Stimulated activated naive B cell treated with anti-CD40 and anti-IgM and Interleukin-4, amounts not matched to agents 10 μg/mL and 1 μg/mL and 100 μg/mL, for 72 hours (primary cell): ENCODE measurements at places on chromosomes 5 and 9.
A peak's percentile ranks its signal among the peaks of the same experiment; 100 is the strongest.

DNA sequence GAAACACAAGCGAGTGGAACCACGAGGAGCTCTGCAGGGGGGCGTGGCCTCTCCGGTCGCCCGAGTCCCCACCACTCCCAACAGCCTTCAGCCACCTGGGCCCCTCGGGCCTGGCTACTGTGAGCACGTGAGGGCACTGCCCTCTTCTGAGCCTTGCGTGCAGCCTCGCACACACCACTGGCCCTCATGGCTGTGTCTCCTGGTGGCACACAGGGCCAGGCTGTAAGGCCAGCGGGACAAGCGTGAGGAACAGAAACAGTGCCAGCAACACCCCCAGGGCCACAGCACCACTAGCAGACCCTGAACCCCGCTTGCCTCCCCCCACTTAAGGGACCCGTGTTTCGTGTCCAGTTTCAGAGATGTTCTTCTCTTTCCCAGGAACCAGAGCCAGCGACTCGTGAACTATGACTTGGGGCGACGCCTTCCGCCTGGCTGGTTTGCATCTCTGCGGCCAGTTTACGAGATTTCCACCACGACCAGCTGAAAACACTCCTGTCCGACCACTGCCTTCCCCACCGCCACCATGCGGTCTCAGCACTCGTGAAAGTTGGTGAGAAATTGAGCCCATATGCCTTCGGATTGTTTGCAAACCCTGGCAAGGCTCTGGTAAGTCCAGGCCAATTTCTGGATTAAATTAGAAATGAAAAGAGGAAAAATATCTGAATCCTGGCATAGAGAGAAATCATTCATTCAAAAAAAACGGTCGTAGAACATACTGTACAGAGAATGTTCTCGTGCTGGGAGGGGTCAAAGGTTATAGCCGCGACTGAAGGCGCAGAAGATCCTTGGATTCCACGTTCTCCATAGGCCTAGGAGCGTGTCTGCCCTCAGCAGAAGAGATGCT lies 135.6 kb downstream of the ZNF354C start:
- DNase-seq, result no peak

DNA sequence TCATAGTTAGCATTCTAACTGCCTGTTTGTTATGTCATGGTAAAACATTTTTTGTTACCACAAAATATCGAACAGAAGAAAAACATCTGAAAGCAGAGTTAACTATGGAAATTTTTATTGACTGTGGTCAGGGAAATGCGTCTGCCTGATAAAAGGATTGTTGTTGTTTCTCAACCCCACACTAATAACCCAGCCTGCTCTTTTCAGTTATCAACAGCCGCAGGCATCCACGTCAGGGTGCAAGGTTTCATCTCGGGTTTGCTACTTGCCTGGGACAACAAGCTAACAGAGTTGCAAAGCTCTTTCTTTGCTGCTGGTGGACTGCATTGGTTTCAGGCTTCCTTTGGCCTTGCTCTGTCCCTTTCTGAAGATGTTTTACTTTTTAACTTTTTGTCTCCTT lies 969.2 kb downstream of the CDH18 start:
- DNase-seq, result no peak

DNA sequence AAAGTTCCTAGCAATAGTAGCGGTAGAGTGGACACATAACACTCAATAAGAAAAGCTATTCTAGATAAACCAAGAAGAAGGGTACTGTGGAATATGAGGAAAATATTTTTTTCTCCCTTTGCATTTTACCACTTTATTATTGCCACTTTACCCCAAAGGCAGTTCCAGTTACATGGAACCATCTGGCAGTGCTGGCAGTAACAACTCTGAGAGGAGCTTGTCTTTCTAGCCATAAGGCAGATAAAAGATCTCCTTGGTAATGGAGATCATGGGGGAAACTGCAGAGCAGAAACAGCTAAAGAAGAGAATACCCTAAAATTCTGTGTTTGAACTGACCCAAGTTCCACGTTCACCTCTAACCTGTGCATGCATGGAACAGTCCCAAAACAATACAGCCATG lies 38.5 kb downstream of the UBTD2 start:
- DNase-seq, result no peak

DNA sequence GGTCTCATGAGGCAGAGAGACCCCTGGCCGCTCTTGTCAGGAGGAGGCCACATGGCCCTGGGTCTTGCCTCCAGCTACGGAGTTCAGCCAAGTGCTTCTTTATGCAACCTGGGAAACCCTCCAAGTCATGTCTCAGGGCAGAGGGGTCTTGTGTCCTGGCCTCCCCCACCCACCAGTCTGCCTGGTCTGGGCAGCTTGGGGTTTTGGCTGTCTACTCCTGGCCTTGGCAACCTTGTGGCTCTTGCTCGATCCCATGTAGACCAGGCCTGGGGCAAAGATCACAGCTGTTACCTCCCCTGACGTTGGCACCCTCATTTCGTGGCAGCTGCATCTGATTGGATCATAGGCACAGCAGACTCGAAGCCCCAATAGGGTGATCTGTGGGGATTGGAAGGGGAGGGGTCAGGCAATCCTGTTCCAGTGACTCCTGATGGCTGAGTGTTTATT lies 28.4 kb downstream of the JADE2 start:
- DNase-seq, result no peak

- DNase-seq, result no peak
Observed at GRCh38 chr9:82116556-82116955, 128.0 kb downstream of the SPATA31D1 start.

DNA sequence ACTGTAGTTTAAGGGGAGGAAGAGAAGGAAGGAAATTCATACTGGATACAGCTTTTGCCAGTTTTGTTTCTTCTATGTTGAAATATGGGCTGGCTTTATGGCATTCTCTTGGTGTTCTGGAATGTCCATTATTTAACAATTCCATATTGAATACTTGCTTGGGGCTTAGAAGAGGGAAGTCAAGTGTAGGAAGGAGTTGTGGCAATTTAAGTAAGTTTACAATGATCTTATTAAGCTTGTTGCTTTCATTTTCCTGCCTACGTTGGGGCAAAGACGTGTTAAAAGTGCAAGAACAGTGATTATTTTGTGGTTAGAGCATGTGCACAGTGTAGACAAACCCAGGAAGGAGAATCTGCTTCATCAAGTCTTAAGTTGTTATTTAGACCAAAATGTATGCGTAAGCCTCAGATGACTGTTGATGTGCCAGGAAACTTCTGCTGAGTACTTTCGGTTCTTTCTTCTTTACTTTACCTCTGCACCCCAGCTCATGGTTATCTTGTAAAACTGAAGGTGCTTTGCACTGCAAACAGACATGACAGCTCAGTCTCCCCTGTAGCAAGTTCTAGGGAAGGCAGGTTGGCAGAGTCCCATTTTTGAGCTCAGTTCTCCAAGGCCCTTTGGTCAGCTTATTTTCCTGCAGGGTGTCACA lies 75.8 kb downstream of the F2RL2 start:
- DNase-seq, result peak; percentile 33

DNA sequence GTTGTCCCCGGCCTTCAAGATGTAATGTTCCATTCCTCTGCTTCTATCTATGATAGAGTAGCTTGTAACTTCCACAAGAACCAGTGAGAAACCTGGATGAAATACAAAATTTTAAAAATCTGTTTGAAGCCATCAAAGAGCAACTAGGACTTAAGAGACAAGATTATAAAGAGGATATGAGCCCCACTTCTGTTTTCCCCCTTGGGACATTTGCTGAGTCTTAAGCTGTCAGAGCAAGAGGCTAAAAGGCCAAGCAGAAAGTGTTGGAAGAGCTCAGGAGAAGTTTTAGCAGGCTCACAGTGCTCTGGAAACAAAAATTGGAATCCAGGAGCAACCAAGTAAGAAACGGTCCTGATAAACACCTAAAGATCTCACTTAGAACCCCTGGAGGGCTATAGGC lies 76.1 kb downstream of the ADRB2 start:
- DNase-seq, result no peak

DNA sequence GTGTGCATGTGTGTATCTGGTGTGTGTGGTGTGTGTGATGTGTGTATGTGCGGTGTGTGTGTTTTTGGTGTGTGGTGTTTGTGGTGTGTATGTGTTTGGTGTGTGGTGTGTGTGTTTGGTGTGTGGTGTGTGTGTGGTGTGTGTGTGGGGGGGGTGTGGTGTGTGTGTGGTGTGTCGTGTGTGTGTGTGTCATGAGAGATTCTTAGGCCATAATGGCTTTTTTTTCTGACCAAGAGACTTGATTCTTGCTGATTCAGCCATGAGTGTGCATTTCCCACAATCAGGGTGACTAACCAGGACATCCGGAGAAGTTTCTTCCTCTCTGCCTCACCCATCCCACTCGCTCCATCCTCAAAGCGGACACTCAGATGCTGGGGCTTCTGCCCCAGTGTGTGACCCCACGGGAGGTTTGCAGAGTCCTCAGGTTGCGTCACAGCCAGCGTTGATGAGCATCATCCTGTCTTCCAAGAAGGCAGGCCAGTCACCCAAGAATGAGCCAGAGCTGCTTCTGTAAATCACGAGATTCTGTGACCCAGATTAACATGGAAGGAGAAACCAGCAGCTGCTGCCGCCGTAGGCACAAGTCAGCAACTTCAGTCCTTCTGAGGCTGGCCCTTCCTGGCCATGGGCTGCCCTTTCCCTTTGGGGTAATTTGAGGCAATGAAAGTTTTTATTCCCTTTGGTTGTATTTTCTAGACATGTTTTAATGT lies 12.5 kb upstream of the CTSL start:
- DNase-seq, result no peak

- no peak for DNase-seq
Observed at GRCh38 chr9:5425006-5425628, 12.6 kb downstream of the PLGRKT start.

DNA sequence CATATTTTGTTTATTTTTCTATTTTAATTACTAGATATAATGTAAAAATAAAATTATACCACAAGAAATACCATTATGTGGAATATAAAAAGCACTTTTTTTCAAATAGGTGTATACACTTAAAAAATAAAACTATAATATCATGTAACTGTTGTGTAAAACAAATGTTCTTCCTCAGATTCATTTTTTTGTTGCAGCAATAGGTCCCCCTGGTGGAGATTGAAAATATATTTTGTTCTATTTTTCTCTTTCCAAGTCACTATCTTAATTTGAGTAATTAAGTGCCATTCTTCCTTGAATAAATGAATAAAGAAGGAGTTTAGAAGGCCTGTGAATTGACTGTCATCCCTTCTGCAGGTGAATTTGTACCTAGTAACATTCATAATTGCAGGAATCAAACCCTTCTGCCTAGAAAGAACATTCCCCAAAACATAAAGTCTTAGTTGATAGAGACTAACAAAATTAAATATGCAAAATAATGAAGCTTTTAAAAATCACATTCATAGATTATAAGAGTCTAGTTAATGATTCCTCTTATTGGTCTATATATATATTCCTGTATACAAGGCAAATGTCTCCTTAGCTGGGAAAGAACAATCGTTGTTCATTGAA lies 23.4 kb downstream of the CETN3 start:
- no peak for DNase-seq

- no peak for DNase-seq
Observed at GRCh38 chr9:133604214-133604613, 5.0 kb downstream of the FAM163B start.

GRCh38 chr9:117771136-117771535 lies 66.9 kb downstream of the TLR4 start:
- DNase-seq, result no peak

- DNase-seq, result no peak
Observed at GRCh38 chr9:107744873-107745272, 255.3 kb upstream of the KLF4 start.

DNA sequence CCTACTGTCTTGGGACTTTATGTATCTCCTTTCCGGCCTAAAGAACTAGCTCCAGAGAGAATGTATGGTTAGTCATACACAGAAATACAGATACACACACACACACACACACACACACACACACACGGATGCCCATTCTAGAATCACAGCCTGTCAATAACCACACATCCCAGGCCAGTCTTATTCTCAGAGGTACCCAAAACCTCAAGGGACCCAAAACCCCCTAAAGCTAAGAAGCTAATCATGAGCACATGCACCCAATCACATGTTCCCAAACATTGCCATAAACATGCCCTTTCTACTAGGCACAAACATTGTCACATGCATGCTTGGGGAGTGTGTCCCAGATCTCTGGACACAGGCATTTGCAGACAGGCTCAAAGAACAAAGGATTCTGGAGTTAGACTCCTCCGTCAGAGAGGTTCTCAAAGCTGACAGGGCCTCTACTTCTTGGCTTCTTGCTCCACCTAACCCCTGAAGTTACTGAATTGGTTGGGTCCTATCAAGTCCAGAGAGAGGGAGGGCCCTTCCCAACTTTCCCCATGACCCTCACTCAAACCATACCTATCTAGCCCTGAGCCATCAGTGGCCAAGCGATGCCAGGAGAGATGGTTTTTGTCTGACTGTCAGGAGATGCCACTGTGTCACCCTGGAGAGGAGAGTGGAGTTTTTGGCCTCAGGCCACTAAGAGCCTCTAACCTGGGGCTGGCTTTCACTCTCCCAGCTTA lies 78.7 kb downstream of the NRG2 start:
- DNase-seq, result no peak

- DNase-seq, result no peak
Observed at GRCh38 chr9:14403081-14403480, 89.1 kb upstream of the NFIB start.

GRCh38 chr9:4638968-4639367 lies 23.1 kb upstream of the PLPP6 start:
- DNase-seq, result no peak

- DNase-seq, result no peak
Observed at GRCh38 chr9:126720036-126720435, 84.8 kb upstream of the ZBTB43 start.

GRCh38 chr9:28365020-28365640 lies 791.8 kb upstream of the C9orf72 start:
- DNase-seq, result no peak

DNA sequence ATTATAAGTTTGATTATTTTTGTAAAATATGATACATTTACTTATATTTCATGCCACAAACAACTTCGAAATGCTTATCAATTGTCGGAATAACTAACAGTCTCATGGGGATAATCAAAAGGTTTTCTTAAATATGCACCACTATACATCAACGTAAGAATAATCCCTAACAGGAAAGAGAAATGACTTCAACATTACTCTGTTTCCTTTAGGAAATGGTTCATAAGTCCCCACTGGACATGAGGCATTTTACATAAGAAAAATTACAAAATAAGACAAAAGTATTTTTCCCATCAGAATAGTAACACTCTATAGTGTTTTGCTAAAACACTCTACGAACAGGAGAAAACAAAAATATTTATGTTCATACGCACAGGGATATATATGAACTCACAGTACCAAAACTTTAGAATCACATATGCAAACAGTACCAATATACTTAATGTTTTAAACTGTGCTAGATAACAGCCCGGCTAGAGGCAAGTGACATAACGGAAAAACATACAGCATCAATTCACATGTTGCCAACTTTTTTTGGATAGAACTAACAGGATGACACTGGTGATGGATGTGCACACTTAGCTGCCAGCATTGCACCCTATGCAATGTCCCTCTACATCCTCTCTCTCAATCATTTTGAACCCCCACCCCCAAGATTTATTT lies 120.5 kb downstream of the NFIB start:
- DNase-seq, result no peak

GRCh38 chr9:113519426-113520108 lies 56.0 kb downstream of the RGS3 start:
- no peak for DNase-seq

GRCh38 chr5:34959323-34959722 lies 30.0 kb downstream of the DNAJC21 start:
- peak; percentile 22 for DNase-seq

- no peak for DNase-seq
Observed at GRCh38 chr5:3026099-3026498, 274.6 kb upstream of the IRX2 start.

GRCh38 chr9:12785260-12785770 lies 10.5 kb downstream of the LURAP1L start:
- no peak for DNase-seq
